HCT116 (cell line): ENCODE measurements at places on chromosomes 5 and 9. TPM values are rescaled to one million over a fixed set of nuclear protein-coding genes. Genes with fewer than 3 reads are reported as not detected.

The PNPLA7 gene
- 1.8 TPM for total RNA-seq

The ASS1 gene
- total RNA-seq: 92.6 TPM

The GPR21 gene
- total RNA-seq: 1.1 TPM

The GDNF gene
- not detected for total RNA-seq

The SLC6A7 gene
- not detected for total RNA-seq

The GRIN1 gene
- 23.1 TPM for total RNA-seq

The SPATA31A3 gene
- not detected for total RNA-seq

The PCDHB9 gene
- total RNA-seq: 0.07 TPM

The CDKN2B-AS1 gene
- total RNA-seq: 1.7 TPM

The NUTM2G gene
- not detected for total RNA-seq

The ATP6V0E1 gene
- 84.6 TPM for total RNA-seq

The FAXDC2 gene
- 0.22 TPM for total RNA-seq

The OLFM1 gene
- 3.5 TPM for total RNA-seq

The PRUNE2 gene
- 0.59 TPM for total RNA-seq

The GHR gene
- total RNA-seq: not detected

The ANKRD31 gene
- 0.30 TPM for total RNA-seq

The SLC45A2 gene
- total RNA-seq: not detected

The FLT4 gene
- total RNA-seq: 0.17 TPM

The GM2A gene
- total RNA-seq: 25.0 TPM

The HBEGF gene
- 12.3 TPM for total RNA-seq

The FRMD3 gene
- 0.89 TPM for total RNA-seq

The TRMO gene
- 10.2 TPM for total RNA-seq
